ENCODE measurements at places on chromosomes 13 and 19.

DNA sequence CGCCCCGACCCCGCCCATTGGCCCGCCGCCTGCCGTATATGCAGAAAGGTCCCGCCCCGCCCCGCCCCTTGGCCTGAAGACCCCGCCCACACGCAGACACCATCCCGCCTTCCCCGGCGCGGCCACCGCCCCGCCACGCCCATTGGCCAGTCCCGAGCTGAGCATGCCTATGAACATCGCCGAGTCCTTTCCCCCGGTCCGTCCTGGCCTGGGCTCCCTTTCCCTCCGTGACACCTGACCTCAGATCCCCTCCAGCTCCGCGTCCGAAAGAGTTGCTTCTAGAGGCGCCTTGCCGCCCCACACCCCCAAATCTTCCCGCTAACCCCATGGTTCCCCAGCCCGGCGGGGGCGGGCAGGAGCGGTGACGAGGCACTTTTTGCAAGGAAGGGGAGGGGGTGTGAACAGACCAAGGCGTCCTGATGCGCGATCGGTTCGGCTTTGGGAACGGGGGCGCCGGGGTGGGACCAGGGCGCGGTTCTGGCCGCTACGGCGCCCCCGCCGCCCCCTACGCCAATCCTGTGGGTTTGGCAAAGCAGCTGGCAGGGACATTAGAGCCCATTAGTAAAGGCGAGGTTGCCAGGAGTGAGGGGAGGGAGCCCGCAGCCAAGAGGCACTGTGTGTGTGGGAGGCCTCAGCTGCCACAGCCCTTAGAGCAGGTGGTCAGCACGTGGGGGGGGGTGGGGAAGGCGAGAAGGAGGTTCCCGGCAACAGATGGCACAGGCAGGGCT is 406 bp upstream of the NUMBL start:
- peak; percentile 84 for ATAC-seq

DNA sequence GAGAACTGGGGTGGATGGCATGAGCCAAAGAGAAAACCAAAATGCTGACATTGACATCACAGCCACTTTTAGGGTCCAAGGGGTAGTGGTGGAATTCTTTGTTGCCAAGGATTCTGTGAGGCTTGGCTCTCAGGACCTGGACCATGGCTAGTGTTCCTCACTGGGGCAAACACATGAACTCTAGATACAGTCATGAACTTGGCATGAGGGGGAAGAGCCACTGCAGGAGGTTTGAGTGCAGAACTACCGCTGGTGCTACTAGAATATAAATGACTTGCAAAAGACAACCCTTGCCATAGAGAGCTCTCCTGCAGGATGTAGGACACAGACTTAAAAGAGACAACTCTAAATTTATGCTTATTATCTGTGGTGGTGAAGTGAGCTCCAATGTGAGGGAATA is 29.8 kb upstream of the FRY start:
- ATAC-seq: no peak

GRCh38 chr13:74258961-74259360 is 124.8 kb upstream of the KLF12 start:
- ATAC-seq: no peak

- no peak for ATAC-seq
Measured at GRCh38 chr13:65638572-65639168, 1591.5 kb downstream of the PCDH9 start.

DNA sequence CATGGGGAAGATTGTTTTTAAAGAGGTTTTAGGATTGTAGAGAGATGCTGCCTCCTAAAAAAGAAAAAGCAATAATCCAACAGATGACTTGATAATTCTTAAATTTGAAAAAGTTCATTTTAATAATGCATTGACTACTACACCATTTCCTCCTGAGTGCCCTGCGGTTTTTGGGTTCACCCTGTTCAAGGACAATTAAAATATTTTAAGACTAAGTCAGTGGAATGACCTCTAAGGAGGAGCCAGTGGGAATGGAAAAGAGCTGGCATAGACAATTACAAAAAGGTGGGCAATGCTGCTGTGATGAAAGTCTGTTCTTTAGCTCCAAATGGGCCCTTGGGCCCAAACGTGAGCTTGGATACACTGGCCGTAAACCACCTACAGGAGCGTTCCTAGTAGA is 217.8 kb downstream of the LHFPL6 start:
- ATAC-seq: no peak

DNA sequence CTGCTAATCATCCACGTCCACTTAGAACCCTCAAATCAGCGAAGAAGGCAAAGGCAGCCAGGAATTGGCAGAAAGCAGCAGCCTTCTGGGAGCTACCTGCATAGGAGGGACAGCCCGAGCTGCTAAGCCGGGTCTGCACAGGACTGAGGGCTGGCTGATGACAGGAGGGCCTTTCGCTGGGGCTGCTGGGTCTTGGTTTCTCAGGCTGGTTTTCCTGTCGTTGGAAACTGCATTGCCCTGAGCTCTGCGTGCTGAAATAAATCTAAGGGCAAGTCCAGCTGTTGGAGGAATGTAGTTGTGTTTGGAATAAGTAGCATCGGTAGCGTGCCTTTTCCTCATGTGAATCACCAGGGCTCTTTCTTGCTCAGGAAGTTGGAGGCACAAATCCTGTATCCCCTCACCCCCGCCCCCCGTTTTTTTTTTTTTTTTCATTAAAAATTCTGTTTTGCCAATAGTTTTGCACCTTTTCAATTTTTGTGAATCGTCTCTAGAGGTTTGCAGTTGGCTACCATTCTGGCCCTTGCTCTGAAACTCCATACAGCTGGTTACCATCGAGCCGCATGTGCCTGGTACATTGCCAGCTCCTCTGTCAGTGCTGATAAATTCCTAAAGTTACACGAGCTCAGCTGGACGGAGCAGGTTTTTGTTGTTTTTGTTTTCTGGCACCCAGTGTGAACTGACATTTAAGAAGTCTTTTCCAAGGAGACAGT is 193.9 kb upstream of the RNF113B start:
- no peak for ATAC-seq

- ATAC-seq: no peak
Measured at GRCh38 chr13:64158908-64159307, 2743.3 kb upstream of the PCDH20 start.

GRCh38 chr13:53873558-53873957 is 844.9 kb downstream of the OLFM4 start:
- ATAC-seq: no peak

DNA sequence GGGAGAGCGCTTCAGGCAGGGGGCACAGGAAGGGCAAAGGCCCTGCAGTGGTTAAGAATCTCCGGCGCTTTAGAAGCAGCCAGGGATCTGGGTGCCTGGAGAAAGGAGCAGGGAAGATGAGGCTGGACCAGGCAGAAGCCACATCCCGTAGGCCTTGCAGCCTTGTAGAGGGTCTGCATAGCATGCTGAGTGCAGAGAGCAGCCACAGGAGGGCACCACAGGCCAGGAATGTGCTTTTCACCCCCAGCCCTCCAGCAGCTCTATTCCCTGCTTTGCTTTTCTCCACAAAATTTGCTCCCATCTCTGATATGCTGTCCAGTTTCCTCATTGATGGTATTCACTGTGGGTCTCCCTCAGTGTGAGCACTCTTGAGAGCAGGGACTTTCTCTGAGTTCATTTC is 5.7 kb downstream of the WDR62 start:
- no peak for ATAC-seq

DNA sequence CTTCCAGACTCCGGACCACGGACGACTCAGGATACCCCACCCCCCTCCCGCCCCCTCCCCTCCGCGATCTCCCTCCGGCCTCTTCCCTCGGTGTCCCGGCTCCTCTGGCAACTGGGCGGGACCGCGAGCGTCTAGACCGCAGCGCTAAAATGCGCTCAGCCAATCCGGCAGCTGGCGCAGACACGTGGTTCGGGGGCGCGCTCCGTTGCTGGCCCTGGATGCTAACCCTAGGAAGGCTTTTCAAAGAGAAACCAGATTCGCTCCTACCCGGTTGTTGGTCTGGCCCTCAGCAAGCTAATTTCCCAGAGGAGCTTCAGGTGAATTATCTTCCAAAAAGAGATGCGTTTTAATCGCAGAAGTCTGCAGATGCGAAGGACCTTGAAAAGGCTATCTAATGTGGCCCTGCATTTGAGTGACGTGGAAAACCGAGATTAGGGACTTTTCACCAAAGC is at the start of gene DZIP1:
Gene DZIP1, minus strand, starts transcription at position 106 of the 452 bp plus-strand sequence. CDS start 2,677 bp downstream, outside the sequence.
- no peak for ATAC-seq

GRCh38 chr13:92122186-92122853 is 723.9 kb downstream of the GPC5 start:
- no peak for ATAC-seq

DNA sequence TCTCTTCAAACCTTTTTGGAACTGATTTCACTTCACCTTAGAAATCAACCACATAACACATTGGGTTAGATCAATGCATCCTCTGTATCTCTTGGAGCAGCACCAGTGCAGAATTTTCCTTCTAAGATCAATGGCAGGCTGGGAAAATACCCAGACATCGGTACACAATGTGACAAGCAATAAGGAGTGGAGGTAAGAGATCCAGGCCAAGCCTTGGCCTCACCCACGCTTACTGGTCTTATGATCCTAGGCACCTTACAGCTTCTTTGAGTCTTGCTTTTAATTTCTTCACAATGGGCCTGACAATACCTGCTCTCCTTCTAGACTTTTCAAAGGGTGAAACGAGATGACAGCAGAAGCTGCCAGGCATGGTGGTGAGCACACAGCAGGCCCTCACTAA is 232.0 kb downstream of the LACC1 start:
- no peak for ATAC-seq

DNA sequence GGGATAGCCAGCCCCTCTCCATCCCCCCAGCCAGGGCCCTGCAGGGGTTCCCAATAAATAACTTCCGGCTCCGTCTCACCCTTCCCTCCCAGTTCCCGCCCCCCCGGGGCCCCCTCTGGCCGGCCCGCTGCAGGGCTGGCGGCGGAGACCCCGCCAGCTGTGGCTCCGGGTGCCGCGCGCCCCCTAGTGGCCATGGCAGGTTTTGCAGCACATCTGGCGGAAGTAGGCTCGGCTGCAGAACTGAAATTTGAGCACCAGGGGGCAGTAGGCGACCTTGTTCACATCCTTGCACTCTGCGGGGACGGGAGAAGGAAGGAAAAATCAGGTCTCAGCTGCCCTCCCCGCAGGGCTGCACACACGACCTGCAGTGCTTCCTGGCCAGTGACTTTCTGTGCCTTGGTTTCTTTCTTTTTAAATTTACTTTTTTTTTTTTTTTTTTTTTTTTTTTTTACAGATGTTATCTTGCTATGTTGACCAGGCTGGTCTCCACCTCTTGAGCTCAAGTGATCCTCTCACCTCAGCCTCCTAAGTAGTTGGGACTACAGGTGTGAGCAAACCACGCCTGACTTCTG is 3.6 kb upstream of the MYO1F start:
- peak; percentile 55 for ATAC-seq

DNA sequence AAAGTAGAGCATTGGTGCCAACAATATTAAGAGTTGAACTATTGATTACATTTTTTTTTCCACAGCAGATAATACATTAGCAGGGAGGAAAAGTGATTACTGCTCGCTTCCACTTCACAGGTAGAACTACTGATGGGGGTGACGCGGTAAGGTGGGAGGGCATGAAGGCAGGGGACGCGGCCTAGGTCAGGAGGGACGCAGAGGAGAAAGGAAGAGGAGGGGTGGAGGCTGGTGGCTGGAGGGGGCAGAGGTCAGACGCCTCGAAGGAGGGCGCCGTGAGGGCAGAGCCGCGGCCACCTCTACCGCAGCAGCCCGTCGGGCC is 287 bp upstream of the B3GLCT start:
- peak; percentile 25 for ATAC-seq

- ATAC-seq: no peak
Measured at GRCh38 chr13:39266426-39266825, 228.2 kb downstream of the NHLRC3 start.

- ATAC-seq: no peak
Measured at GRCh38 chr19:52138278-52138982, 1.3 kb downstream of the ZNF616 start.

- ATAC-seq: no peak
Measured at GRCh38 chr19:30362156-30362754, 9.9 kb upstream of the ZNF536 start.

- ATAC-seq: peak; percentile 18
Measured at GRCh38 chr19:16586991-16587832, 15.0 kb upstream of the SLC35E1 start.

DNA sequence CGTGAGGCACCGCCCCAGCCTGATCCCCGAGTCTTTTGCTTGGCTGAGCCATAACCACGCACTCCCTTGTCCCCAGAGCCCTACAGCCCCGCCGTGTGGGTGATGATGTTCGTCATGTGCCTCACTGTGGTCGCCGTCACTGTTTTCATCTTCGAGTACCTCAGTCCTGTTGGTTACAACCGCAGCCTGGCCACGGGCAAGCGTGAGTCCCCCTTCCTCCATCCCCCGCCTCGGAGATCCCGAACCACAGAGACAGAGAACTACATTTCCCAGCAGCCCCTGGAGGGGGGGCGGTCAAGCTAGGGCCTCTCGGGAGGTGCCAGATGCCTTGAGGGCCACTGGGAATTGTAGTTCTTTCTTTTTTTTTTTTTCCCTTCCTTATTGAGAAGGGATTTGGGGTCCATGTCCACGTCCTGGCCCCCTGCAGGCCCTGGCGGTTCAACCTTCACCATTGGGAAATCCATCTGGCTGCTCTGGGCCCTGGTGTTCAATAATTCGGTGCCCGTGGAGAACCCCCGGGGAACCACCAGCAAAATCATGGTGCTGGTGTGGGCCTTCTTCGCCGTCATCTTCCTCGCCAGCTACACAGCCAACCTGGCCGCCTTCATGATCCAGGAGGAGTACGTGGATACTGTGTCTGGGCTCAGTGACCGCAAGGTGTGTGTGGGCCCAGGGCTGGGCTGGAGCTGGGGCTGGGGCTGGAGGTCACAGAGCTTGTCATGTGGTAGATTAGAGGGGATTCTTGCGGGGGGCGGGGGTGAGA is 25.9 kb downstream of the GRIN2D start:
- peak; percentile 78 for ATAC-seq

GRCh38 chr19:54142166-54142780 is 4.7 kb downstream of the CNOT3 start:
- ATAC-seq: no peak

GRCh38 chr13:78742659-78743058 is 83.7 kb upstream of the OBI1 start:
- ATAC-seq: no peak

GRCh38 chr13:96991072-96991471 is 3.2 kb downstream of the OXGR1 start:
- no peak for ATAC-seq

GRCh38 chr13:46560778-46561177 is 7.8 kb downstream of the LRCH1 start:
- ATAC-seq: no peak

DNA sequence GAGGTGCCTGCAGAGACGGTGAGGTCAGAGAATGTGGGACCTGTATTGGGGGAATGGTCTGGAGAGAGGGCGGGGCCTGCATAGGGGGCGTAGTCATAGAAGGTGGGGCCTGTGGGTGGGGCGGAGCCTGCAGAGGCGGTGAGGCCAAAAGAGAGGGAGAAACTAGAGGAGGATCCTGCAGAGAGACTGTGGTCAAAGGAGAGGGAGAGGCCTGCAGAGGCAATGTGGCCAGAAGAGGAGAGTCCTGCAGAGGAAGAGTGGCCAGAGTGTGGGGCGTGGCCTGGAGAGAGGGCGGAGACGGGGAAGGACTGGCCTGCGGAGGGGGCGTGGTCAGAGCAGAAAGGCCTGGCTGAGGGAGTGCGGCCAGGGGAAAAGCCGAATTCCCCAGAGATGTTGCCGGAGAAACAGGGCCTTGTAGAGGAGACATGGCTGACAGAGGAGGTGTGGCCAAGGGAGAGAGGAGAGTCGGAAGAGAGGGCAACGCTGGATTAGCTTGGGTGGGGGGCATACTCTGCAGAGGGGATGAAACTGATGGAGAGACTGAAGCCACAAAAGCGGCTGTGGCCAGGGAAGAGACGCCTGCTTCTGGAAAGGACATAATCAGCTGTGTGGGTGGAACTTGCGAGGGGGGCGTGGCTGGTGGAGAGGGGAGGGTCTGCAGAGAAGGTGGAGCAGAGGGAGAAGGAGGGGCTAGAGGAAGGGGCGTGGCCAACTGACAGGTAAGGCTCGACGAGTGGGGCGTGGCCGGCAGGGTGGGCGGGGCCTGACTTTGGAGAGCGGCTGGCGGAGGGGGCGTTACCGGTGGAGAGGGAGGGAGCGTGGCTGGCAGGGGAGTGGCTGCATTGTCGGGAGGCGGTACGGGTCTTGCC is 2.5 kb downstream of the PRR36 start:
- ATAC-seq: no peak

Measured in activated CD4-positive, CD25-positive, alpha-beta regulatory T cell treated with anti-CD3 and anti-CD28 coated beads, Interleukin-2, amount 50 U/mL, for 24 hours (primary cell).